ENCODE measurements at places on chromosomes 7 and 10. TPM values are rescaled to one million over a fixed set of nuclear protein-coding genes. Genes with fewer than 3 reads are reported as not detected.
A peak's percentile ranks its signal among the peaks of the same experiment; 100 is the strongest.

The CABCOCO1 gene
- not detected for total RNA-seq

The NRAP gene
- total RNA-seq: not detected

The HMX2 gene
- total RNA-seq: not detected

The DBNL gene
- total RNA-seq: 140 TPM

The ARMH3 gene
- 21.5 TPM for total RNA-seq

The TRIM73 gene
- total RNA-seq: 5.7 TPM

The SUN3 gene
- not detected for total RNA-seq

The PTPN20 gene
- not detected for total RNA-seq

The OPN4 gene
- total RNA-seq: not detected

The WDR86 gene
- not detected for total RNA-seq

The BHLHA15 gene
- total RNA-seq: 0.57 TPM

GRCh38 chr7:37391791-37392672 lies 56.6 kb downstream of the ELMO1 start:
- DNase-seq: no peak

DNA sequence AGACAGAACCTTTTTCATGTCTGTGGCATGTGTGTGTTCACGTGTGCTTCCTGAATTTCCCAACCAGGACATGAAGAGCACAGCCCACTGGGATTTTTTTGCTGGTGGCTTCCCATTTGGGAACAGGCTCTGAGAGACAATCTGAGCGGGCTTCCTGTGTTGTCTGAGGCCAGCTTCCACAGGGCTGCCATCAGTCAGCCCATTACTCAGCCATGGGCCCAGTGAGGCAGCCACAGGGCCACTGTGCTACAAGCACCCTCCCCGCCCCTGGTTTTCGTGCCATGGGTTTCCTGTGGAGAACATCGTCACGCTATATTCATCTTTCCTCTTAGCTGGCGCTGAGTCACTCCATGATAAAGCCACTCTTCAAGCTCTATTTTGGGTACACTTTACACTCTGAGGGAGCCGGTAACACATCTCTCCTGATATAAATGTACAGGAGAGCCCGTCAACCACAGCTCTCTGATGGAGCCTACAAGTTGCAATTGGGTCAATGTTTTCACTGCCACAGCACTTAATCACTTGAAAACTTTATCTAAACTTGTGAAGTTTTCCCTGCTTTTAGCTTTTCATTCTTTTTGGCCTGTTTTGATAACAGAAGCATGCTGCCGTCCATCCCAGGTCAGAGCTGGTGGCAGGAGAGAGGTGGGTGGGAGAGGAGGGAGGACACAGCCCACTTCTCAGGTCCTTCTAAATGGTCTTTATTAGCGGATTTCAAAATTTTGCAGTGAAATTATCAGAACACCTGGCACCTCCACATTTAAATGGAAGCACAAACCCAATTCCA lies 96.9 kb downstream of the HIPK2 start:
- peak; percentile 65 for DNase-seq

DNA sequence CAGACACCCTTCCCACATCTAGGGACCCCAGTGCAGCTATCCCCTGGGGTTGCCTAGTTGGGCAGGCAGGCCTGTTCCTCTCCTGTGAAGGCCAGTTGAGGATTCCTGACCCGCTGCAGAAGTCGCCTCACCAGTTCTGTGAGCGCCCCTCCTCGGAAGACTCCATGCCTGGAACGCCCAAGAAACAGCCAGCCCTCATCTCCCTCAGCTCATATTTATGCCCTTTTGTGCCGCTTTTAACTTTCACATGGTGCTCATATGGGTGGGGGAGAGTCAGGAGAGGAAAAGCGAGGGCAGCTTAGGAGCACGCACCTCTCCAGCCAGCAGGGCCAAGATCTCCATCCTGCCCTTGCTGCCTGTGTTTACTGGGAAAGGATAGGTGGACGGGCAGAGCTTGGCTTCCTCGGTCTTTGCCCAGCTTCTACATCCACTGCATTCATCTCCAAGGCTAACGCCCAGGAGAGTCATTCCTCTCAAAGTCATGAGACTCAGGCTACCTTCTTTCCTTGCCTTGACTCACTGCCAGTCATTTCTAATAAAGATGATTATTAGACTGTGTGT lies 286.6 kb downstream of the USP6NL start:
- no peak for DNase-seq

- no peak for DNase-seq
These were observed 35.7 kb upstream of the SH2D4B start for GRCh38 chr10:80501913-80502521.

GRCh38 chr10:97030894-97031293 lies 154.9 kb downstream of the SLIT1 start:
- no peak for DNase-seq

GRCh38 chr10:133275684-133276092 lies 980 bp downstream of the ADAM8 start:
- no peak for DNase-seq

- no peak for DNase-seq
These were observed 58.8 kb upstream of the AKR1E2 start for GRCh38 chr10:4767033-4767814.

GRCh38 chr7:48384180-48384752 lies 213.0 kb downstream of the ABCA13 start:
- DNase-seq: no peak

DNA sequence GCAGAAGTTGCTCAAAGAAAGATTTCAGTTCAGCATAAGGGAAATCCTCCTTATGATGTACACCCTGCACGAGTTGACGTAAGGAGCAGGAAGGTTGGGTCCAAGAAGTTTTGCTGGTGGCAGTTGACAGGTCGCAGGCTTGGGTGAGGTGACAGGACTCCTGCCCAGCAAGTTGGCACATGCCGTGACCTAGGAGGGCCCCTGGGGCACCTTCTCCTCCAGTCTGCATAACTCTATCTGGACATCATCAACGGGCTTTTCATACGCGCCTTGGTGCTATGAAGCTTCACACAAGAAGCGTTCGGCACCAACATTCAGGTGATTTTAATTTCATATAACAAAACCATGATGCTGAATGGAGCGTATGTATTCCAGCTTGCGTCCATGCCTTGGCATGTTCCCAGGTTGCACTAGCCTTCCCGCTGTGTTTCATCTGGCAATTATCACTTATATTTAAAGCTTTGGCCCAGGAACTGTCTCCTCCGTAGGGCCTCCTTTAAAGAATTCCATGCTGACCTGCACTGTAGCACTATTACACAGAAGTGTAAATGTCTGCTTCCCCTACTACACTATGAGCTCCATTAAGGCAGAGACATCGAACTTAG lies 651.6 kb upstream of the FOXK1 start:
- no peak for DNase-seq

DNA sequence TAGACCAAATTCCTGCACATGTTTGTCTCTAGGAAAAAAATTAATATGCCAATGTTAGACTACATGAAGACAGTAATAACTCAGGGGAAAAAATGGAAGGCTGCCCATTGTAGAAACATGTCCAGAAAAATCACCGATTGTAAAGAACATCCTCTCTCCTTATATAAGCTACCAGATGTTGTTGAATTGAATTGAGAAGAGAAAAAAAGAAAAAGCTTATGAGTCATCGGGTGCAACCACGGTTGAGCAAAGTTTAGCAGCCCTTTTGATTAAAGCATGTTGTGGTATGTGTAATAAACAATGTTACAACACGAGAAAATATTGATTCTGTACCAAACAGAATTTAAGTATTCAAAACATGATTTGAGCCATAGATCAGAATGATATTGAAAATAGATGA lies 102.3 kb upstream of the ARHGAP21 start:
- DNase-seq: no peak

- no peak for DNase-seq
These were observed 111.8 kb downstream of the JAZF1 start for GRCh38 chr7:28068811-28069216.

DNA sequence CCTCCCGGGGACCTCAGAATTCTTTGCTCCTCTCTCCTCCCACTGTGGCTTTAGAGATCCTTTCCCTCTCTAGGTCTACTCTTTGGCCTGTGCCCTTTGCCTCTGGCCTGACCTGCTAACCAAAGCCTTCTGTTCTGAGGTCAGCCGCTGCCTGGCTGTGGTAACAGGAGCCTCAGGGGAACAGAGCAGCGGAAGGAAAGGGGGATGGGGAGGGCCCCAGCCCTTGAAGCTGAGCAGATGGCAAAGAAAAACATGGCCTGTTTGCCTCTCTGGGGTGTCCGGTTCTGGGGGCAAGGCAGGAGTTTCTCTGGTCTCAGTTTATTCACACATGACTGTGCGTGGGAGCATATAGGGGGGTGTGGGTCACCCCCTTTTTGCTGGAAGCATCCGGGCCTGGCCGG lies 28.2 kb downstream of the COL26A1 start:
- DNase-seq: peak; percentile 32

GRCh38 chr7:102190776-102191350 lies 95.8 kb upstream of the SH2B2 start:
- no peak for DNase-seq

GRCh38 chr7:33411020-33411419 lies 281.7 kb downstream of the BBS9 start:
- no peak for DNase-seq

GRCh38 chr10:11846542-11846941 lies 23.4 kb downstream of the PROSER2 start:
- DNase-seq: no peak

- DNase-seq: no peak
These were observed 3.7 kb upstream of the IFIT1B start for GRCh38 chr10:89373916-89374711.

GRCh38 chr10:109619914-109620313 lies 303.4 kb downstream of the XPNPEP1 start:
- DNase-seq: no peak

DNA sequence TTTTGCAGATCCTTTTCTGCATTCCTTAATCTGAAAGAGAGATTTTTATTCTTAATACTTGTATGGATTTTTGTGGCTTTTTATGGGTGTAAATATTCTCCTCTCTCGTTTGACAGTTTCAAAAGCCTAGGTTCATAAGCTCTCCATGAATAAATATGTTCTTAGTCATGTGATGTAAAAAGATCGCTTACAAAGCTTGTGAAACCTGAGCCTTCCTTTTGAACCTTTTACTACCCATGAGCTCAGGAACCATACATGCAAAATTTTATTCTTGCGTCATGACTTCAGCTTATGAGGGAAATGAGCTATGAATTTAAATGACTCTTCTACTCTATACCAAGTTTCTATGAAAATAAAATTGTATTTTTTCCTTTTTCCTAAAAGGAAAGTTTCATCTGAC lies 98.7 kb downstream of the POLL start:
- no peak for DNase-seq
